Left lung (tissue), 14 donors: ENCODE measurements at places on chromosomes 12 and 14. TPM values are rescaled to one million over a fixed set of nuclear protein-coding genes. Genes with fewer than 3 reads are reported as not detected.
A peak's percentile ranks its signal among the peaks of the same experiment; 100 is the strongest.

DNA sequence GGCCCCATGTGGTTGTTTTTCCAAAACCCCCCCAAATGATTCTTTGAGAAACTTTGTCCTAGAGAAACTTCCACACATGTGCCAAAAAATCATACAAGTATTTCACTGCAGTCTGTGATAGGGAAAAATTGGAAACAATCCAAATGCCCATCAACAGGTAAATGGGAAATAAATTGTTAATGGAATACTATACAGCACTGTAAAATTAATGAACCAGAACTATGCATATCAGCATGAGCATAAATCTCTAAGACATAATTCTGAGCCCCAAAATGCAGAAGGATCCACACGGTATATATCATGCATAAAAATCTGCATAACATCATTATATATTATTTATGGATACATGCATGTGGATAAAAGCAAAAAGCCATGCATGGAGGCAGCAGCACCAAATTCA is 5.3 kb upstream of the FICD start:
- DNase-seq, result no peak
- H3K4me1 ChIP-seq, result no peaks in the 10 kb centered on the region
- H3K4me3 ChIP-seq, result no peak overlapping the region
- H3K27ac ChIP-seq, result no peak overlapping the region

DNA sequence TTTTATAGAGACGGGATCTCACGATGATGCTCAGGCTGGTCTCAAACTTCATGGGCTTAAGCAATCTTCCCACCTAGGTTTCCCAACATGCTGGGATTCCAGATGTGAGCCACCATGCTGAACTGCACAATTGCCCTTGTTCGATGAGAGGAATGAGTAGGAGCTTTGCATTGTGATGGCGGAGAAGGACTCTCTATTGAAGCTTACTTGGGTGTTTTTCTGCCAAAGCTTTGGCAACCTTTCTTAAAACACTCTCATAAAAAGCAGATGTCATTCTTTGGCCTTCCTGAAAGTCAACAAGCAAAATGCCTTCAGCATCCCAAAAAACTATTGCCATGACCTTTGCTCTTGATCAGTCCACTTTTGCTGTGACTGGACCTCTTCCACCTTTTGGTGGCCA is 904.8 kb upstream of the TMEM132C start:
- no peak overlapping the region for H3K27ac ChIP-seq
- no peaks in the 10 kb centered on the region for H3K4me1 ChIP-seq
- no peak for DNase-seq
- no peaks in the 10 kb centered on the region for H3K36me3 ChIP-seq

DNA sequence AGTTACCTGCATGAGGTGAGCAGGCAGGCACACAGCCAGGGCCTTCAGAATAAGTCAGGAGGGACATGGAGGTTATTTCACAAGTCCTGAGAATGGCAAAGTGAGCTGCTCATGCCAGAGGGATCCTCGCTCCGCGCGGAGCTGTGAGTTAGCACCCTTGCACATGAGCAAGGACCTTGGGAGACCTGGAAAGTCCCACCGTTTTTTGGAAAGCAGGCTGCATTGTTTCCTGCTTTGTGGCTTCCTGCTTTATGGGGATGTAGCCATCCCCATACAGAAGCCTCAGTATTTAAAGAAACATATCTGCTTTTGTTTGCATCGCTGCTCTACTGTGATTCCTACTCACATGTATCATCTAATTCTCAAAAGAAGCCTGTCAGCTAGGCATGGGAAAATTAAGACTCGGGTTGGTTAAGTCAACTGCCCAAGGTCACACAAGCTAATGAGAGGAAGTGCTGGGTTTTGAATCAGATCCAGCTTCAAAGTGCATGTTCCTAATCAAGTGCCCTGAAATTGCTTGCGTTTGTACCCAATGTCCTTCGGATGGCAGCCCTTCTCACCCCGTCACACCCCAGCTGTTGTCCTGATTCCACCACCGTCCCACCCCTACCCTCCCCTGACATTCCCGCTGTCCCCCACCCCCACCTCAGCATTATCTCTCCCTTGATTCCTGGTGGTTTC is 106.2 kb downstream of the CRACR2A start:
- no peak overlapping the region for H3K4me3 ChIP-seq
- H3K4me1 ChIP-seq, result no peaks in the 10 kb centered on the region
- H3K36me3 ChIP-seq, result peaks cover 17% of the 10 kb centered on the region
- H3K27me3 ChIP-seq, result no peaks in the 10 kb centered on the region

AQP5 gene
- 7.0 TPM for polyA plus RNA-seq

CLEC14A gene
- polyA plus RNA-seq, result 60.0 TPM

GRCh38 chr12:80848858-80849257 is 88.9 kb downstream of the LIN7A start:
- H3K4me3 ChIP-seq, result no peak overlapping the region
- no peak overlapping the region for H3K27ac ChIP-seq
- DNase-seq, result no peak
- H3K27me3 ChIP-seq, result no peaks in the 10 kb centered on the region
- H3K4me1 ChIP-seq, result no peaks in the 10 kb centered on the region

GRCh38 chr14:63641473-63642228 is at the start of gene WDR89:
Gene WDR89, minus strand, starts transcription at chr14:63641871. Its CDS starts 41,929 bp downstream, at chr14:63599942.
- peak within 1 kb of the TSS; percentile 92 for H3K27ac ChIP-seq
- H3K4me3 ChIP-seq, result peak within 1 kb of the TSS; percentile 65
- no peaks in the 10 kb centered on the region for H3K27me3 ChIP-seq
- H3K36me3 ChIP-seq, result no peaks in the 10 kb centered on the region
- H3K4me1 ChIP-seq, result no peaks in the 10 kb centered on the region
- peak; percentile 99 for DNase-seq

DNA sequence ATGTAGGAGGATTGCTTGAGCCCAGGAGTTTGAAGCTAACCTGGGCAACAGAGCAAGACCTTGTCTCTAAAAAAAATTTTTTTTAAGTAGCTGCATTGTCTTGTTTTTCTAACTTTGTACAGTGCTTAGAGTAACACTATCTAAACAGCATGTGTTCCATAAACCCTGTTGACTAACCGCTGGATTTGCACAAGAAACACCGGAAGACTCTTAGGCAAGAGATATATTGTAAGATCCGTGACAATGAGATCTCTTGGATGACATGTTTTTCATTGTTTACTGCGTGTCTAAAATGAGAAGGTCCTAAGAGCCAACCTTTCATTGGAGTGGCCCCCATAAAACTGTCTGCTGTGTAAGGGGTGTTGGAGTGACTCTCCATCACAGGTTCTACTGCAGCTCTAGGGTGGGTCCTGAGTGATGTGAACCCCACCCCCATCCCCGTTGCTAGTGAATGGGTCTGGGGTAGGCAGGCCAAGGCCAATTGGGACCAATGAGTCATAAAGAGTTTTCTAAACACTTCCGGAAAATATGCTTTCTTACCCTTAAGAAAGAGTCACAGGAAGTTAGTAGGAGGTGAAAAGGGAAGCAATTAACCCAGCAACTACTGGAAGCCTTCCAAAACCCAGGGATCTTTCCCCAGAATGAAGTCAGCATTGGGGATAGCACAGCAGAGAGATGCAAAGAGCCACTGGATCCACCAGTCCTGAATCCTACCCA is 24.3 kb upstream of the PCNX1 start:
- no peak overlapping the region for H3K27ac ChIP-seq
- no peaks in the 10 kb centered on the region for H3K27me3 ChIP-seq
- H3K4me1 ChIP-seq, result peaks cover 5% of the 10 kb centered on the region
- DNase-seq, result no peak
- no peaks in the 10 kb centered on the region for H3K36me3 ChIP-seq
- no peak overlapping the region for H3K4me3 ChIP-seq

DNA sequence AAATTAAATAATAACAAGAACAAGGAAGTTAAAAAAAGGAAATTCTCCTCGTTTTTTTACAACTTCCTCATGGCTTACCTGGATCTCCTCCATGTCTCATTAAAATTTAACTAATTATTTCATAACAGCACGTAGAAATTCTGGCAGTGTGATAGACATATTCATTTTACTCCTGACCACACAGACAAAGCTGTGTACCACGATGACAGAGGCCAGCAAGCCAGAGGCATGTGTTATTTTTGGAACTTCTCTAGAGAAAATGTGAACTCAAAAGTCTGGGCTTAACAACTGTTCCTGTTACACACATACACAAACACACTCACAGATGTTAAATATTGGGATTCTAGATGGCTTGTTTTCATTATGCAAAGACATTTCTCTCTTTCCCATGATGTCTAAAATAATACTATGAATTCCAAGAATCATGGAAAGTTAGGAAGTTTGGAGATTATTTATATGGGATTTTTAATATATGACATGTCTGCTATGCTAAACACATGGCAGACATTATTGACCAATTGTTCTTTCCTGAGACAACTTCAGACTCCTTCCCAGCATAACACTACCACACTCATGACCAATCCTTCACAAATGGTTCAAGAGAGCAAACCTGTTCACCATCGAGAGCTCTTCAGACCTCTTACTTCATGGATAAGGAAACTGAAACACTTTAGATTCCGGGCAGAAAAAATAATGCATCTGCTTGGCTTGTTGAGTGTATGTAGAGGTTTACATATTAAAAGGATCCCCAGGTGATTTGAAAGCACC is 158.7 kb downstream of the DACT1 start:
- no peaks in the 10 kb centered on the region for H3K27me3 ChIP-seq
- H3K36me3 ChIP-seq, result no peaks in the 10 kb centered on the region
- H3K4me1 ChIP-seq, result no peaks in the 10 kb centered on the region
- no peak for DNase-seq

- no peak for DNase-seq
- no peaks in the 10 kb centered on the region for H3K27me3 ChIP-seq
- no peaks in the 10 kb centered on the region for H3K4me1 ChIP-seq
- H3K36me3 ChIP-seq, result no peaks in the 10 kb centered on the region
- H3K27ac ChIP-seq, result no peak overlapping the region
Measured at GRCh38 chr12:102570256-102570655, 89.9 kb upstream of the IGF1 start.

DNA sequence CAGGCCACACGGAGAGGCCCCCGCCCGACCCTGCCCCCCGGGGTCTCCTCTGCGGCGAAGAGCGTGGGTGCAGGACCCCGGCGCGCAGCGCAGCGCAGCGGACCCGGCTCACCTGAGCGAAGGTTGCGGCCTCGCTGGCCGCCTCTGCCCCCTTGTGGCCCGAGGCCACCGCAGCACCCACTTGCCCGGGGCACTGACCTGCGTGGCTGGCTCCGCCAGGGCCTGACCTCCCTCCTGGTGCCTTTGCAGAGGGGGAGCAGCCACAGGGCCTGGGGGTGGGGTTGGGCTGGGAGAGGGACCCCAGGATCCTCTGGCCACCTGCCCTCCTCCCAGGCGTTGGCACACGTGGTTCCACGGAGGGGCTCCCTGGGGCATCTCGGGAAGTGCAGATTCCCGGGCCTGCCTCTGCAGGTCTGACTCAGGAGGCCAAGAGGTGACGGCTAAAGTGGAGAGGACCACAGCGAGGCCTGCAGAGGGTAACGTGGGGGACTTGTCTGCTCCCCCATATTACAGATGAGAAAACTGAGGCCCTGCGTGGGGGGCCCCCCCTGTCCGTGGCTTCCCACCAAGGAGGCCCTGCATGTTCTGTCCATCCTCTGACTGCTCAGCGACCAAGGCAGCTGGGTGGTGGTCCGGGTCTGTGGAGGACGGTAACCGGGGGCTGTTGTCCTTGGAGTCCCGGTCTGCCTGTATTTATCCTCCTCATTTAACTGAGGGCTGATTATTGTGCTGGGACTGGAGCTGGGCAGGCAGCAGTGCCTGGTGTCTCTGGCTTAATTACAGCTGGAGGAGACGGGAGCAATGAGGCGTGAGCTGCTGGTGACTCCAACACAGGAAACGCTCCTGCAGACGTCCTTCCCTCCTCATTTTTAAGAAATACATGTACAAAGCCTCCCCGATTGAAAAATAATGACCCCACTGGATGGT is 67.9 kb upstream of the BEGAIN start:
- H3K4me1 ChIP-seq, result peaks cover 5% of the 10 kb centered on the region
- no peaks in the 10 kb centered on the region for H3K27me3 ChIP-seq
- H3K36me3 ChIP-seq, result no peaks in the 10 kb centered on the region
- no peak for DNase-seq
- no peak overlapping the region for H3K27ac ChIP-seq
- no peak overlapping the region for H3K4me3 ChIP-seq

DNA sequence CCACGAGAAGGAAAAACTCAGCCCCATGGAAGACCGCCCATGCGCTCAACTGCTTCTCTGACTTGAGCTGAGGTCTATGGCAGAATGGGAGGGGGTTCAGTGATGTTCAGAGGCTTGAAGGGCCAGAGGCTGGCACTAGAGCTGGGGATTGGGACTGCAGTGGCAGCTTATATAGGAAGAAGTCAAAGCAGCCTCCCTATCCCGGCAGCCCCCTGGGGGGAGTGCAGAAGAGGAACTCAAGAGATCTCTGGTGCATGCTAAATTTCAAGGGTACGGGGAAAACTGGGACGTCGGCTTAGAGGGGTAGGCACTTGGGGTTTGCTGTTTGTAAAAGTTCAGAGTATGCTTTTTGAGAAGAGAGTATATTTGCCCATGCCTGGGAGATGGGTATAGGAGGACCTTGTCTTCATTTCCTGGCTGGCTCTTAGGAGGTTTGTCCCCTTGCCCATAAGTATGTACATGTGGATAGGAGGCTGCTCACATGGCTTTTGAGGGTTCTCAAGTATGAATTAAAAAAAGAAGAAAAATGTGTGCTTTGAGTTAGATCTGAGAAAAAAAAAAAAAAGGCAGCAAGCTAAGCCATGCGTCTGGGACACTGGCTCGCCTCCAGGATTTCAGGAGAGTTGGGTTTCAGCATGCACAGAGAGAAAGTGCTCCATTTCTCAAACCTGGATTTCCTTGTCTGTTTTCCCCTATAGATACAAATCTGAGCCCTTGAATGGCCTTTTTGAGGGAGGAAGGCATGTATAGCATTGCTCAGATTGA is 3.2 kb upstream of the MEG3 start:
- no peak overlapping the region for H3K27ac ChIP-seq
- H3K27me3 ChIP-seq, result peaks cover 61% of the 10 kb centered on the region
- H3K4me1 ChIP-seq, result no peaks in the 10 kb centered on the region

- DNase-seq, result no peak
- H3K27me3 ChIP-seq, result no peaks in the 10 kb centered on the region
- no peak overlapping the region for H3K27ac ChIP-seq
- H3K4me1 ChIP-seq, result no peaks in the 10 kb centered on the region
- H3K4me3 ChIP-seq, result no peak overlapping the region
Measured at GRCh38 chr12:50087995-50088394, 2.9 kb downstream of the SMARCD1 start.

RND1 gene
- polyA plus RNA-seq, result 2.4 TPM

ADAM21 gene
- 0.78 TPM for polyA plus RNA-seq

DNA sequence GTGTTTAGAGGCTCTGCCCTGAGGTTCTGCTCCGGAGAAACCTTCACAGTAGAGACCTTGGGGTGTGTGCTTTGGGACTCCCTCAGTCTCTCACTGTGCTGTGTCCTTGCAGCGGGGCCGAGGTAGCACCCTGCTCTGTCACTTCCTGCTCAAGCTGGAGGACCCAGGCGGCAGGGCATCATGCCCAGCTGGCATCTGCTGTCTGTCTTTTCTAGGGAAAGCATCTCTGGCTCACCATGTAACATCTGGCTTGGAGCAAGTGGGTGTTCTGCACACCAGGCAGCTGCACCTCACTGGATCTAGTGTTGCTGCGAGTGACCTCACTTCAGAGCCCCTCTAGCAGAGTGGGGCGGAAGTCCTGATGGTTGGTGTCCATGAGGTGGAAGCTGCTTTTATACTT is 124.5 kb downstream of the ESRRB start:
- no peaks in the 10 kb centered on the region for H3K36me3 ChIP-seq
- no peak for DNase-seq
- H3K4me3 ChIP-seq, result no peak overlapping the region
- no peak overlapping the region for H3K27ac ChIP-seq

IAPP gene
- polyA plus RNA-seq, result not detected

CCDC63 gene
- not detected for polyA plus RNA-seq

- no peaks in the 10 kb centered on the region for H3K4me1 ChIP-seq
- no peaks in the 10 kb centered on the region for H3K27me3 ChIP-seq
- DNase-seq, result no peak
- no peak overlapping the region for H3K27ac ChIP-seq
- no peaks in the 10 kb centered on the region for H3K36me3 ChIP-seq
- H3K4me3 ChIP-seq, result no peak overlapping the region
Measured at GRCh38 chr12:19312637-19313036, 126.7 kb upstream of the AEBP2 start.
